ENCODE measurements at places on chromosomes 2 and 18. TPM values are rescaled to one million over a fixed set of nuclear protein-coding genes. Genes with fewer than 3 reads are reported as not detected.

Gene SPC25
- not detected for total RNA-seq

Gene STPG4
- 0.17 TPM for total RNA-seq

Gene RPRM
- total RNA-seq: 0.15 TPM

Gene ZSWIM2
- total RNA-seq: not detected

Gene MSTN
- 0.29 TPM for total RNA-seq

Gene PNO1
- total RNA-seq: 10.9 TPM

Gene CDK5R2
- total RNA-seq: under 0.01 TPM

Gene TBC1D8
- total RNA-seq: 12.8 TPM

Gene GRB14
- total RNA-seq: 0.29 TPM

Gene PRKAG3
- 0.50 TPM for total RNA-seq

Gene SERPINB10
- not detected for total RNA-seq

Gene ACOXL
- total RNA-seq: not detected

Gene MAP3K2
- 56.9 TPM for total RNA-seq

Gene FBXO41
- 3.1 TPM for total RNA-seq

Gene ANKRD62
- total RNA-seq: not detected
